Cardiac septum (tissue), 1 donor: ENCODE measurements at places on chromosomes 2 and 18. TPM values are rescaled to one million over a fixed set of nuclear protein-coding genes. Genes with fewer than 3 reads are reported as not detected.

ASAP2 gene
- total RNA-seq: 11.8 TPM

NR4A2 gene
- 1.1 TPM for total RNA-seq

GRCh38 chr2:9356261-9356660, 67.1 kb downstream of the ITGB1BP1 start:
- no peak for DNase-seq

DNA sequence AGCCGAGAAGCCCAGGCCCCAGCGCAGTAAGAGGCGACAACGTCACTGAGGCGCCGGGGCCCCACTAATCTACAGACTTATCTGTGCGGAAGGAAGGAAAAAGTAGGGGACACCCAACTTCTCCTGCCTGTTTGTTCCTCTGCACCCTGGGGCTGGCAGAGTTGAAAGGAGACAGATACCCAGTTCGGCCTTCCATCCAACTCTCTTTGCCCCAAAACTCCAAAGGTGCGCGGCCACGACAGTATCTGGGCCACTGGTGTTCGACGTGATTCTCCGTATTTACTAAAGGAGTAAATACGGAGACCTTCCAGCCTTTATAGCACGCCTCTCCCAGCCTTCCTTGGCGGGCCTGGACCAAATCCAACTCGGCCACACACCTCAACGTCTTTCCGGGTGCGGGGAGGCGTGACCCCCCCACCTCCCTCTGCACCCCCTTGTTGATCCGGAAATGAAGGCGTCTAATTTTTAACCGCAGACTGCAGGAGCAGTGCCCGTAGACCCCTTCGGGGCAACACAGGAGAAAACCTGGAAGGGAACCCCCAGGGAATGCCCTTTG, 1.6 kb downstream of the SMAD7 start:
- DNase-seq: no peak

DNA sequence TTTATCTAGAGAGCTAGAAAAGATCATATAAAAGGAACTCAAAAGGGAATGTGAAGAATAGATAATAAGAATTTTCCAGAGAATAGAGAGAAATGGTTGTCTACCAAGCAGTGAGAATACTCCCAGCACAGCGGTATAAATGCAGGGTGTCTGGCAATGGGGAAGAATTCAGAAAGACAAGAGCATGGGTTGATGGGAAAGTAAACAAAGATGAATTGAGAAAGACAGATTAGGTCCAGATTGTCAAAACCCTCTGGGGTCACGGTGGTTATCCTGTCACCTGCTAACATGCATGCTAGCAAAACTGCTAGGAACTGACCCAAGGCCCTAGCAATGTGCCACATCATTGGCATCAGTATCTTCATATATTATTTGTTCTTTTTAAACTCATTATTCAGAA, 30.8 kb upstream of the C1D start:
- no peak for DNase-seq

DNA sequence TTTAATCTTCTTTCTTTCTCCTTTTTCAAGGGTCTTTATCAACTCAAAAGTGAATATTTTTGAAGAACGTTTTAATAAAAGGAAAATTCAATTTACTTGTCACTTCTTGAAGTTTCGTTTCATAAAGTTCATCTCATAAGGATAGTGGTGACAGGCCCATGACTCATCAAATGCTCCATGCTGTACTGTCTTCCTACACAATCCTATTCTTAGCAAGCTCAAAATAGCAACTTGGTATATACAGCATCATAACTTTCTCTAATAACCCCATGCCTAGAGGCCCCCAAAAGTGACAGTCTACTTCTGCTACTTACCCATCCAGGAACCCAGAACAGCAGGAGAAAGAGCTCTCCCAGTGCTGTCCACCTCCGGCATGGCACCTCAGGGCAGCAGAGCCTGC, 7.7 kb downstream of the FBXO15 start:
- no peak for DNase-seq

GRCh38 chr2:28085201-28085600, 194.7 kb downstream of the BABAM2 start:
- DNase-seq: no peak

DNA sequence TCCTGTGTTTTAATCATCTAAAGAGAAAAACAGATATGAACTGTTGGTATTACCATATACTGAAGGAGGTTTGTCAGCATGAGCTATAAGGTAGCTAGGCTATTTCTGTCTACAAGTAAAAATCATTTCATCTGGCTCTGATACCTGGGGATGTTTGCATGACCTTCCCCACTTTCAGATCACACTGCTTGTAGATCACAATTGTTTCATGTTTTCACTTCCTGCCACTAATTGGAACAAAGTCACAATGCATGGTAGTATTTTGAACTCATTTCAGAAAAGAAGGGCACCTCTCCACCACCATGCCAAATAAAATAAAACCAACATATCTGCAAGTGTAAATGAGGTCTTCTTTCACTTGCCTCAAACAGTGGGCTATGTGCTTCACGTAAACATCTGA, 37.8 kb downstream of the NYAP2 start:
- DNase-seq: no peak
